AG04450 (cell line): ENCODE measurements at places on chromosomes 2 and 18.

- no peak for DNase-seq
Measured at GRCh38 chr18:74840492-74841167, 243.0 kb downstream of the ZNF407 start.

DNA sequence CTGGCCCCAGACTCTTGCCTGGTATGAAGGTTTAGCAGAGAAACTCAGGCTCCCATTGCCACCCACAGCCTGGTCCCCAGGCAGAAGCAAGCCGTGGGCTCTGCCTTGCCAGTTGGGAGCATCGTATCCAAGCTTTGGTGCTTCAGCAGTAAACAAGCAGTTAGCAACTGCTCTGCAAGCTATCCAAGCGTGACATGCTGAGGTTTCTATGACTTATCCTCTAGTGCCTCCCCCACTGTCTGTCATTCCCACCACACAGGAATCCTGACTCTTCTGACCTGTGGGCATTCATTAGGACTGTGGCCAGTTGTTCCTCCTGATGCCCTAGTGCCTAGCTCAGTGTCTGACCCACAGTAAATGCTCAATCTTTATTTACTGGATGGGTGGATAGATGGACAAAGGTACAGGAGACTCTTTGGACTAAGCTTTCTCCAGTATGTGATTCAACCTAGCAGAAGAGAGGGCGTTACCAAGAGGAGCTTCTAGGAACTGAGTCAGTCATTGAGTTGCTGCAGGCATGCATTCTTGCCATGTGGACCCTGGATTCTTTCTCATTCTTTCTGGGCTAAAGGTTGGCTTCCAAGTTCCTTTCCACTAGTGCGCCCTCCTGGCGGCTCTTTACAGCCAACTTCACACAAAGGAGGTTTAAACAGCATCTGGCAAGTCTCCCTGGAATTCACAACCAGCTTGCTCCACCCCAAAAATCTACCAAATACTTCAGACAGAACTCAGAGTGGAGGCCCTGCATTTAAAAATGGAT lies 40.6 kb upstream of the MRPL19 start:
- DNase-seq, result peak; percentile 93

- DNase-seq, result no peak
Measured at GRCh38 chr2:65378290-65378689, 54.1 kb downstream of the SPRED2 start.

DNA sequence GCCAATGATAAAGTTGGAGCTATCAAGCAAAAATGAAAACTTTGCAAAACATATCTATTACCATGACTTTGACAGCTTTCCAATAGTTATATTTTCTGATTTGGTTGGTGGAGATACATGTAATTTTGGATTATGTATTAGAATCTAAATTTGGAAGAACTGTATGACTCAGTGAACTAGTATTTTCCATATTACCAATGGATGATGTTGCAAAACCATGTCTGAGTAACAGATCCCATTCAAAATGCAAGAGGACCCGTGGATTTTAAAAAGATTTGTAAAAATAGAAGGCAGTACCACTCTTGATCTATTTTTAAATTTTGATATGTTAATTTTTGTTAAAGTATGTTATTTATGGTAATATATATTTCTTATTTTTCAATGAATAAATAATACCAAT lies 83.0 kb downstream of the TAF4B start:
- no peak for DNase-seq
